Effector memory CD4-positive, alpha-beta T cell (primary cell): ENCODE measurements at places on chromosomes 6 and 20.

GRCh38 chr6:118685823-118686449, 34.5 kb upstream of the CEP85L start:
- DNase-seq: no peak

- no peak for DNase-seq
Measured at GRCh38 chr6:44702292-44702691, 314.8 kb downstream of the CDC5L start.

GRCh38 chr20:40082436-40082835, 606.6 kb downstream of the MAFB start:
- no peak for DNase-seq

GRCh38 chr20:40883097-40883496, 145.5 kb upstream of the TOP1 start:
- no peak for DNase-seq

DNA sequence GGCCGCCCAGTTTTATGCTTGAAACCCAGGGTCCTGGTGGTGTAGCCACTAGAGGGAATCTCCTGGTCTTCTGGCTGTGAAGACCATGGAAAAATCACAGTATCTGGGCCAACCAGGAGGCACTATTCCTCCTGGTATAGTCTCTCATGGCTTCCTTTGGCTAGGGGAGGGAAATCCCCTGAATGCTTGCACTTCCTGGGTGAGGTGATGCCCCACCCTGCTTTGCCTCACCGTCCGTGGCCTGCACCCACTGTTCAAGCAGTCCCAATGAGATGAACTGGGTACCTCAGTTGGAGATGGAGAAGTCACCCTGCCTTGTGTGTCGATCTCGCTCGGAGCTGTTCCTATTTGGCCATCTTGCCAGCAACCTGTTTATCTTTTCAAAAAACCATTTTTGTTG, 10.1 kb upstream of the ZNF337 start:
- no peak for DNase-seq

DNA sequence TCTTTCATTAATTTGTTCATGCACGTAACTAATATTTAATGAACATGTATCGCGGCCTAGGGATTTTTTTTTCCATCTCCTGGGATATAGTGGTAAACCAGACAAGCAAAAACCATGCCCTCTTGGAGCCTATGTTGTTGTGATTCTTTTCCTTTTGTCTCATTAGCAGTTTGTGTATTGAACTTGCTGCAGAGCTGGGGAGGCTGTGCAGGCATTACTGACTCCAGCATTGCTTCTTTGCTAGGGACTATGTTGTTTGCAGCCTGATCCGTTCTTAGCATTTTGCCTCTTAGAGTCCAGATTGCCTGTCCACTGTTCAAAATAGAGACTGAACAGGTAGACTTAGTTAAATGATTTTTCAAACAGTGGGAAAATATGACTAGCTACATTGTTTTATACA, 9.7 kb downstream of the SCAF8 start:
- DNase-seq: no peak

DNA sequence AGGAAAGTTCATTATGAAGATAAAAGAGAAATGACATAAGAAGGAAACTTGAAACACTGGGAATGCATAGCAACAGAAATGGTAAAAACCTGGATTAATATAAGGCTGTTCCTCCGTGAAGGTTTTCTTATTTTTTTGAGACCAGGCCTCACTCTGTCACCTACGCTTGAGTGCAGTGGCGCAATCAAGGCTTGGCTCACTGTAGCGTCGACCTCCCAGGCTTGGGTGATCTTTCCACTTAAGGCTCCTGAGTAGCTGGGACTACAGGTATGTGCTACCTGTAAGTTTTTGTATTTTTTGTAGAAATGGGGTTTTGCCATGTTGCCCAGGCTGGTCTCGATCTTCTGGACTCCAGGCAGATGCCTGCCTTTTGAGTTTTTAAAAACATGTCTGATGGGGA, 51.7 kb downstream of the PANK2 start:
- no peak for DNase-seq

DNA sequence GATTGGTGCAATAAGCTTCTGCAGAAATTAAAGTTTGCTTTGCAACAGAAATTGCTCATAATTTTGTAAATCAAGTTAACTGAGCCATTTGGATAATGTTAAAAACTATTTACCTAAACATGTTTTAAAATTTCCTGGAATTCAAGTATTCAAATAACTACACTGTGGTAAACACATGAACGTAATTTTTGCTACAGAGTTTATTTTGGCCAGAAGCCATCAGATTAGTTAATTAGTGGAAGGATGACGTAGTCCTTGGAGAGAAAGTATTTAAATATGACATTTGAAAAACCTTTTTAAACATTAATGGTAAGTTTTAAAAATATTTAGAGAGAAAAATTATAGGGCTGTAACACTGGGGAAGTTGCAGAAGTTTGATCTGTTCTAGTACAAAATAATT, 121.2 kb upstream of the UST start:
- no peak for DNase-seq

DNA sequence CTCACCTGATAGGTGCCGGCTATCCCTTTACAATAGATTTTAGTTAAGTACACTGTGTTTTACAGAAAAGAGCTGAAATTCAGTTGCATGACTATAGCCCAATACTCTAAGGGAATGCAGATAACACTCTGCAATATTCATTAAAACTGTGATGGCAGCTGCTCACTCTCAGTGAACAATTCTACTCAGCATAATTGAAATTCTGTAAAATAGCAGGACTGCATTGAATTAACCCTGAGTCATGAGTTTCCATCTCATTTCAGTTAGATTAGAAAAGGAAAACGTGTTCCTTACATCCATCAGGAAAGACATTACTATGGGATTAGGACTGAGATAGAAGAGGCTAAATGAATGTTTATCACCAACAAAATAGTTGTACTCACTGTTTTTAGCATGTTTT, 613.3 kb upstream of the JAG1 start:
- no peak for DNase-seq

DNA sequence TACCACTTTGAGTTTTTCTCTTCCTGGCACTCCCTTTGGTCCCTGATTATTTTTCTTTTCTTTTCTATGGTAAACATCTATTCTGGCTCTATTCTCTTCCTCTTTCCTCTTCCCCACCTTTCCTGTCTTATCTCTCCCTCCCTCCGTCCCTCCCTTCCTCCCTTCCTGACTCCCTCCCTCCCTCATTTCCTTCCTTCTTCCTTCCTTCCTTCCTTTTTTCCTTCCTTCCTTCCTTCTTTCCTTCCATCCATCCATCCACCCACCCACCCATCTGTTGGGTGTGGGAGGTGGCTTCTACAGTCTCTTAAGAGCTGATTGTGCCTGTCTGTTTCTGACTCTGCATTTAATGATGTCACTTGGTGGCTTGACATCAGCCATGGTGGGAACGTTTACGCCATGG, 43.5 kb upstream of the GTSF1L start:
- DNase-seq: no peak

DNA sequence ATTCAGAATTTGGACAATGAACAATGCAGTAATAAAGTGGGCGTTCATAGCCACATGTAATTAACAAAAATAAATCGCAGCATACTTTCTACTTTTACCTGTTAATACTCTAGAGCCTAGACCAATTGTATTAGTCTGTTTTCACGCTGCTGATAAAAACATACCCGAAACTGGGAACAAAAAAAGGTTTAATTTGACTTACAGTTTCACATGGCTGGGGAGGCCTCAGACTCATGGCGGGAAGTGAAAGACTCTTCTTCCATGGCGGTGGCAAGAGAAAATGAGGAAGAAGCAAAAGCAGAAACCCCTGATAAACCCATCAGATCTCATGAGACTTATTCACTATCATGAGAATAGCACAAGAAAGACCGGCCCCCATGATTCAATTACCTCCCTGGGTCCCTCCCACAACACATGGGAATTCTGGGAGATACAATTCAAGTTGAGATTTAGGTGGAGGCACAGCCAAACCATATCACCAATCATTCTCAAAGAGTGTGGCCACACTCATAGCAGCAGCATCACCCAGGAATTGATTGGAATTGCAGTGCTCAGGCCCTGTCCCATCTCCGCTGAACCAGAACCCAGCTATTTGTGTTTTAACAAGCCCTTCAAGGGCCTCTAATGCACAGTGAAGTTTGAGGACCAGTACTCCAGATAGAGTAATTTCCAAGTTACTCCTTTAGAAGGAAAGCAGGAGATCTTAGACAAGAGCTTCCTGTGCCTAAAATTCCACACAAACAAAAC, 650.0 kb downstream of the KIF16B start:
- DNase-seq: no peak

GRCh38 chr6:104401926-104402325, 457.8 kb downstream of the HACE1 start:
- DNase-seq: no peak

DNA sequence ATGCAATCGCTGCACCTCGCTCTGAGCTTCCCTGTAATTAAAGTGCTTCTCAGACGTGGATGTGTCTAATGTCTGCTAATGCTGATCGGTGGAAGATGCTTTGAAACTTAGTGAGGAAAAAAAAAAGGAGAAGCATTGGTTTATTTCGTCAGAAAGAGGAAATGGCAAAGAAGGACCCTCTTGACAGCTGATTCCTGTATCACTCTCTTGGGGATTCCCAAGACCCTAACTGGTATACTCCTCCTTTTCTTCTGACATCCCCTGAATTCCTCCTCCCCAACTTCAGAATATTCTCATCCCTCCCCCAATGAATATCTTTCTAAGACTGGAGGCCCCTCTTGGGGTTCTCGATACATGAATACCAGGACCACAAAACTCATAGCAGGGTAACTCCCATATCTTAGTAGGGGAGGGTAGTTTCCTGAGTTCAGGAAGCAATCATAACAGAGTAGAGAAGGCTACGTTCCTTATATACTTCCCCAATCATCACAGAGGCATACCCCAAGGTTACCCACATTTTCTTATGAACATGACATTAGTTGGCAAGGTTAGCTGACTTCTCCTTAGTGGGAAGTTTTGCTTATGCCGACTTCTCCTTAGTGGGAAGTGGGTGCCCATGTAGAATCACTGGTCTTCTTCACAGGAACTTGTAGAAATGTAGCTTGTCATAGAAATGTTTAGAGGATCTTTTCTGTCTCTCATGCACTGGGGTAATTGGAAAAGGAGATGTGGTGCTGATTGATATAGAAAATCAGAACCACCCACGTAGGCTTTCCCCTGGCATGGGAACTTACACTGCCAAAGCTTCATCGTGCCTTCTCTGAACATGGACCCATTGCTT, 63.8 kb upstream of the ATXN1 start:
- DNase-seq: no peak

DNA sequence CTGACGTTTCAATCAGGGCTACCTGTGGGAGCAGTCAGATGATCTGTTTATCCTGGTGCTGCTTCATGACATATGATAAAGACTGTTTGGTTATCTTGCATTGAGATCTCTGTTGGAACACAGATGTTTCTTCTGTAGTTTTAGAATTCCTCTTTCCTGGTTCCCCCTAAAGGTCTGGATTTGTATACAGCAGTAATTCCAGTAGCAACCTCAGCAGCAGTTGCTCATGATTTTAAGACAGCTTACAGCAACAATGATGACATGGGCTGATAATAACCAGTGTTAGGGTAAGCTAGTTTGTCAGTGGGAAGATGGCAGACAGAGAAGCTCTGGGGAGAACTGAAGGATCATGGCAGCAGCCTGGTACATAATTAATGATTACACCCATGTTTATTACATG, 439.4 kb downstream of the PHF3 start:
- DNase-seq: no peak

- DNase-seq: no peak
Measured at GRCh38 chr20:63162206-63162795, 53.6 kb downstream of the YTHDF1 start.

DNA sequence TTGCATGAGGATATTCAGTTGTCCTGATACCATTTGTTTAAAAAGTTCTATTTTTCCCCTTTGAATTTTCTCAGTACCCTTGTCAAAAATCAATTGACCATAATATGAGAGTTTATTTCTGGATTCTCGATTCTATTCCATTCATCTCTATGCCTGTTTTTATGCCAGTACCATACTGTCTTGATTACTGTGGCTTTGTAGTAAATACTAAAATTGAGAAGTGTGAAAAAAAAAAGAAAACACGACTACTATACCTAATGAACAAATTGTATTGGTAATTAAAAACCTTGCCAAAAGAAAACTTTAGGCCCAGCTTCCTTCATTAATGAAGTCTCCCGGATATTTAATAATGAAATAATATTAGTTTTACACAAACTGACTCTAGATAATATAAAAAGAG, 185.7 kb downstream of the TBC1D7 start:
- DNase-seq: no peak

DNA sequence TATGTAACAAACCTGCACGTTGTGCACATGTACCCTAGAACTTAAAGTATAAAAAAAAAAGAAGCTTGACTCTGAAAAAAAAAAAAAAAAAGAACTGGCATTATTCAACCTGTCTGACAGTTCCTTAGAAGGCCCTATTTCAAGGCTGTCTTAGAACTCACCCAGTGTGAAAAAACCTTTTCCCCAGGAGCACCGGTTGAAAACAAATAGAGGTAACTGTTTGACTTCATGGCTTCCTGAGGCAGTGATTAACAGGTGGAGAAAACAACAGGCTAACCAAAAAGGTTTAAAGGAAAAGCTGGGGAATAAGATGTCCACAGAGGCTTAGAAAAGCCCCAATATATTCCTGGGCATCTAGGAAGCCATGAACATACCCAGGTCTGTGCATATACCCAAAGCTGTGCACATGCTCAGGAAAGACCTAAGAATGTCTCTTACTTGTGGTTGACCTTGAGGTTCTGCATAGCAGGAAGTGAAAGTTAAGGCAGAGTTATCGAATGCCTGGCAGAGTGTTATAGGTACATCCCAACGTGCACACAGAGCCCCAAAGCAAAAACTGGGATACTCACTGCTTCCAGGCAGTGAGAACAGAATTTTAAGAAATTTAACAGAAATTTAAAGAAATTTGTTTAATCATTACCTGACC, 7.0 kb downstream of the UQCC1 start:
- no peak for DNase-seq

GRCh38 chr6:52087498-52087999, at the start of gene PKHD1:
PKHD1 (minus strand) TSS chr6:52087613; CDS start chr6:52084933, 2,680 bp downstream.
- no peak for DNase-seq

- no peak for DNase-seq
Measured at GRCh38 chr6:163559661-163560060, 145.1 kb downstream of the QKI start.

DNA sequence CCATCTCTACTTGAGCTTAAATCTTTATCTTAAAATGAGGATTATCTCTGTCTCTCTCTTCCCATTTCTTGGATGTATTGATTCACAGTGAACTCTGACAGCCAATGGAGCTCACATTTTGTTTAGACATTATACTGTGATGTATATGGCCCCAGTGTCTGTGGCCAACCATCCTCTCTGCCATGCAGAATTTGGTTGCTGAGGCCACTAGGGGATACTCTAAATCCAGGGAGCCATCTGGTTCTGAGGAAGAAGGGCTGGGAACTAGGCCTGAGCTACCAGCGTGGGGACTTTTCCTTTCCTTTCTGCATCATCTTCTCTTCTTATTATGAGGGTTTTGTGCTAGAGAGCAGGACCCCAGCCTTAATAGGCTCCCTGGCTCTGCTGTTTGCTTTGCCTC, 59.1 kb upstream of the RIPOR2 start:
- DNase-seq: no peak

DNA sequence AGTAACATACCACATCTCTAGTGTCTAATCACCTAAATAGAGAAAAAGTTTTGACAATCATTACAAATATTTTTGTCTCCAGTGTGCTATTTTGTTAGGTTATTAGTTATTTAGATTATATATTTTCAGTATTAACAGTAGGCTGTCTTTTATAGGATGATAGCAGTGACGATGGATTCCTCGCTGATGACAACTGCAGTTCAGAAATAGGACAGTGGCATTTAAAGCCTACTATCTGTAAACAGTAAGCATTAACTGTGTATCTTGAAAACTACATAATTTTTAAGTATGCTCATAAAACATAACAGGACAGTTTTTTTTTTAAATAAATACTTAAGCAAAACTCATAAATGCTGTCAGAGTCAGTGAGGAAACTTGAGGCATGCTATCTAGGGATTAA, 37.9 kb upstream of the MYO6 start:
- DNase-seq: no peak
